Progenitor cell of endocrine pancreas (in vitro differentiated cells): ENCODE measurements at places on chromosomes 12 and 14. TPM values are rescaled to one million over a fixed set of nuclear protein-coding genes. Genes with fewer than 3 reads are reported as not detected.

Gene STX2
- 20.5 and 22.4 TPM in 2 replicates for total RNA-seq

Gene BHLHE41
- 0.46 and 0.78 TPM in 2 replicates for total RNA-seq

Gene LMNTD1
- not detected in 2 replicates for total RNA-seq

- no peak for DNase-seq
These were observed 3.7 kb downstream of the TDG start for GRCh38 chr12:103969391-103969790.

DNA sequence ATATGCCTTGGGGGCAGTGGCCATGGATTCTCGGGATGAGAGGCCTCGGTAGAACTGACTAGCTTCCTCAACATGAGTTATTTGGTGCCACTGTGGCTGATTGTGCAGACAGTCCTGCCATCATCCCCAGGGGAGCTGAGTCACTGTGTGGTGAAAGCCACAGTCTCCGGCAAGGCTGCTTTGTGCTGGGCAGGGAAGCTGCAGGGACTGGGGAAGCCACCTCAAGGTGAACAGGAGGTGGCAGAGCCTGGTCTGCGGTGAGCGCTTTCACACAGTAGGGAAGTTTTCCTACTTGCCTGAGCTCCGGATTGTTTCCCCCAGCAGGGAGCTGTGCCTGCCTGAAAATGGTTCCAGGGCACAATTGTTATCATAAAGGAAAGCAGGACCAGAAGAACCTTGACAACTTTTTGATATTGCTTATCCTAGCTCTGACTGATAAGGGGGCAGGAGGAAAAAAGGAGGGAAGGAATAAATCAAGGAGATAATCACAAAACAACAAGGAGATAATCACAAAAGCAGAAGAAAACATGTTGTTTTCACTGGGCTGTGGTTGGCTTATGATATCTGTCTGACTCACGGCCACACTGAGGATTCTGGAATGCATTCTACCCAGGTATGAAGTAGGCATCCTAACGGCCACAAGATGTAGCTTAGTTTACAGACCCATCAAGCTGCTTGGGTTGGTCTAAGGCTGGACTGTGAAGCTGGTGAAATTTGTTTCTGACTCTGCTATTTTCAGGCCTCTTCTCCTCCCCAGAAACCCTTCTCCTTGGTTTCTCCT is 32.2 kb upstream of the GNG2 start:
- DNase-seq = no peak

GRCh38 chr14:24818058-24818822 is 184.2 kb upstream of the GZMB start:
- DNase-seq = no peak

- no peak for DNase-seq
These were observed 15.9 kb downstream of the COL2A1 start for GRCh38 chr12:47988073-47989022.

GRCh38 chr14:89638891-89639290 is 221.9 kb upstream of the FOXN3 start:
- no peak for DNase-seq

- no peak for DNase-seq
These were observed 83.0 kb downstream of the LLPH start for GRCh38 chr12:66047411-66048021.

GRCh38 chr12:50925342-50925651 is 27.0 kb upstream of the HIGD1C start:
- DNase-seq = no peak

DNA sequence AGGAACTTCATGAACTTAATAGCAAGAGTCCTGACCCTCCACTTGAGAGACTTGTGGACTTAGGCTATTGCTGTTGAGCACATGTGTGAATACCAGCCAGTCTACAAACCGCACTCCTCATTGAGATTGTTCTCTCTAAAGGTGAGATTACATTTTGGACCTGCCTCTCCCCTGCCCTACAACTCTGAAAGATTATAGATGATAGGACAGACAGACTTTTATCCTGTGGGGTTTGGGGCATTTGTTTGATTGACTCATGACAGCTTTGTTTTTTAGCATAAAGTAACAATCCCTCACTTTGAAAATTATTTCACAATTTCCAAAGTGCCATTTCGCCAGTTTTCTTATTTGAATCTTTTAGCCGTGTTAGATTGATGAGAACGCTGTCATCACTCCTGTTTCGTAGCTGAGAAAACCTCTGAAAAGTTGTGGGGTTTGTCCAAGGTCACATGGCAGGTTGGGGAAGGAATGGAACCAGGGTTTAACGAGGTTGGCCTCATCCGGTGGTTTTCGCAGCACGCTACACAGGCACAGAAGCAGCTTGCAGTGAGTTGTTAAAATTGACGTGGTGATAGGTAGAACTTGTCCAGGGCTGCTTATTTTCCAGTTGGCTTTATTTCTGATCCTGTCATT is 836 bp downstream of the EVL start:
- DNase-seq = no peak

DNA sequence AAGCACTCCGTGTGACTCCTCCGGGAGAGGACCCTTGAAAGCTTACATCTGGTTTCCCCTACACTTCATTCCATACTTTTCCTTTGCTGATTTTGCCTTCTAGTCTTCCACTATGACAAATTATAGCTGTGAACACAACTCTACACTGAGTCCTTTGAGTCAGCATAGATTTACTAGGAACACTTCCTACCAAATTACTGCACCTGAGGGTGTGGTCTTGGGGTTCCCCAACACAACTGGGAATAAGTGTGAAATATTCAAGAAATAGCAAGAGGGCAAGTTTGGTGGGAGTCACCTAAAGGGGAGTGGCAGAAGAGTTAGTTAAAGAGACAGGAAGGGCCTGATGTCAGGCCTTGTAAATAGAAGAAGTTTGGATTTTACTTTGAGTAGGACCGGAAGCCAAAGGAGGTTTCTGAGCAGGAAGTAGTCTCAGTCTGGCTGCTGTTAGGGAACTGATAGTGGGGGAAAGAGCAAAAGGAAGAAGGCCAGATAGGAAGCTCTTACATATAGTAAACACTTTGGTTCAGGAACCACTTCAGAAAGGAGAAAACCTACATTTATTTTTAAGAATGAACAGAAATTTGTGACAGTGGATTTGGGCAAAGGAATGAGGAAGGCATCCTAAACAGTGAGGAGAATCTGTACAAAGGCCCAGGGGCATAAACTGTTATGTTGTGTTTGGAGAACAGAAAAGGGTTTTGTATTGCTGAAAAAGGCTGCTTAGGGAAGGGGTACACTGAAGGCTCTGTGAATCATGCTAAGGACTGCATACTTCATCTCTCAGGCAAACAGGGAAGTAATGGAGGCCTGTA is 14.2 kb downstream of the SEL1L start:
- no peak for DNase-seq

GRCh38 chr12:102879144-102879763 is 37.8 kb downstream of the PAH start:
- no peak for DNase-seq

- no peak for DNase-seq
These were observed 151.5 kb upstream of the SLC38A2 start for GRCh38 chr12:46523863-46524770.
